Stimulated activated CD4-positive, alpha-beta T cell treated with anti-CD3 and anti-CD28 coated beads, Interleukin-1b, Interleukin-23, amount 100 ng/mL, for 48 hours (primary cell): ENCODE measurements at places on chromosomes 5 and 9.

DNA sequence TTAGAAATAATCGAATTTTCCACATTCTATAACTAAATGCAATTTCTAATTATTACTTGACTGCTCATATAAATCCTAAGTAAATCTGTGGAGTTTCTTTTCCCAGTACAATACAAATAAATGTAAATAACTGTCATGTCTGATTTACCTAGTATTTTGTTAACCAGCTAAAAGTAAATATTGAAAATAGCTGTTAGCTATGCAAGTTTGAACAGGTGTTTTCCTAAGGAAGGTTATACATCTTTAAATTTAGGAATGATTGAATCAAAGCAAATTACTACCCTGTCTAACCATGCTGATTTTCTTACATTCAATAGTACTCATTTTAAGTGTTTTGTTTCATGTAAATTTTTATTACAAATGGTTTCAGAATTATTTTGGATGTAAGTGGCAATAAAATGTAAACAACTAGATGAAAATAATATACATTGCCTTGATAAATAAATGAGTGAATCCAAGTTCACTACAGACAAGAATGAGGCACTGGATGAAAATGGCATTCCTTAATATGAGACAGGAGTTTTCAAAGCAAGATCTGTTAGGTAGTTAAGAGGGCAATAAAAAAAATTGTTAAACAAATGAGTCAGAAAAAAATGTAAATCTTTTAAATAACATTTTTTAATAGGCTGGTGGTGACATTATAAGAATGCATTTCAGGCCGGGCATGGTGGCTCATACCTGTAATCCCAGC is 15.8 kb downstream of the MCIDAS start:
- no peak for DNase-seq

DNA sequence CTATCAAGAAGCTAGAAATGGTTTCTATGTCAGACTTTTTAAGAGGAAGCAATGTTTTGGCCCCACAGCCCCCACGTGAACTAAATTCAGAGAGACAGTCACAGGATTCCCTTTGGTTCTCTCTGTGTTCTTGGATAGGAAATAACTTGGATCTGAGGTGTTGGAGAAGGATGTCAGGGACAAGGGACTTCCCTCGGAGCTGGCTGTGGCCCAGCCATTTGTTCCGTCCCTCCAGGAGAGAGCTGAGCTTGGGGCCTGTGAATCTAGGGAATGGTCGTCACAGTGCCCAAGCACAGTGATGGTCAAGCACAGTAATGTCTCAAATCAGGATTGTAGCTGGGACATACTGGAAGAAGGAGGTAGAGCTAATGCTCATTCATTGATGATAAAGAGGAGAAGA is 2.0 kb downstream of the C7 start:
- DNase-seq, result no peak

GRCh38 chr9:136078024-136078423 is 17.1 kb downstream of the NACC2 start:
- no peak for DNase-seq

DNA sequence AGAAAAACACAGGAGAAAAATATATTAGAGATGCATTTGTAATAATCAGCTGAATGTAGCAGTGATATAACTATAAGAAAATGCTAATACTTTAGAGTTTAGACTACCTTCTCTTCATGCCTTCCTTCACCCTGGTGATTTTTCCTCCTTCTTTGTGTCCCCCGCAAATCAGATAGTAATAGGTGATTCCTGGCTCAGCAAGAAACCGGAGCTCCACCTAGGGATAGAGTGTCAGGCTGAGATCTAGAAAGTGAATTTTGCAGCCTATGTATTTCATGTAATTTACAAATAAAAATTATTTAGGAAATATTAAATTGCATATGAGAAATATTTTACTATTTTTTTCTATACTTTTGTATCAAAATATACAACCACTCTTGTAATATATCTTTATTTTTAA is 109.8 kb upstream of the ST8SIA4 start:
- DNase-seq, result no peak

GRCh38 chr9:69186841-69187611 is 12.9 kb downstream of the TJP2 start:
- DNase-seq, result no peak

GRCh38 chr5:138762110-138762509 is 8.9 kb downstream of the CTNNA1 start:
- DNase-seq, result no peak

- no peak for DNase-seq
Measured at GRCh38 chr5:74581988-74582365, 58.6 kb downstream of the ENC1 start.

DNA sequence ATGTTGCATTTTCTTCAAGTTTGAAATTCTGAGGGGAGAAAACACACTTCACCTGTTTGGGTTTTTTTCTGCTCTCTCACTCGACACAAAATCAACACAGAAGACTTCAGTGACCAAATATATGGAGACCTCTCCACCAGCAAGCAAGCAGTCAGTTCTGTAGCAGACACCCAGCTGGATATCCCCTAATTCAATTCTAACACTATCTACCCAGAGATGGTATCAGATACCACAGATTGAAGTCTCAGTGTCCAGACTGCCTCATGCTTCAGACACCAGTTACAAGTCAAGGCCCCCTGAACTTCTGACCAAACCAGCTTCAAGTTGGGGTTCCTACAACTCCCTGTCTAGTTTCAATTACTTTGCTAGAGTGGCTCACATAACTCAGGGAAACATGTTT is 97.8 kb downstream of the INVS start:
- DNase-seq, result no peak

GRCh38 chr5:179475208-179475751 is 75.1 kb upstream of the RUFY1 start:
- DNase-seq, result no peak
